Effector CD4-positive, alpha-beta T cell (primary cell): ENCODE measurements at places on chromosomes 13 and 19.

DNA sequence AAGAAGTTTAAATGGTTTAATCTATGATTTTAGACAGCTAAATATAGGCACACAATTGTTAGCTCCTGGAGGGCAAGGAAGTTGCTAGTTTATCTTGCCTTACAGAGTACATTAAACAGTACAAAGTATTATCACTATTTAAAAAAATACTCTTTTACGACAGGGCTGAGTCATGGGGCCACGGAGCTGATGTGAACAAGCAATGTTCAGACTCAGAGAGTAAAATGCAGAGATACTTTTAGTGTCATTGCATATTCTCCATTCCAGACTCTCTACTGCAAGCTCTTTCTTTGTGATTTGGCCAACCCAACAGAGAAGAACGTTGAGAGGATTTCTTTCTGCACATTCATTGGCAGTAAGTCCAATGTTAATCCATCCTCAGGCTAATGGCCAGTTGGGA is 352.4 kb downstream of the SPRY2 start:
- no peak for DNase-seq

DNA sequence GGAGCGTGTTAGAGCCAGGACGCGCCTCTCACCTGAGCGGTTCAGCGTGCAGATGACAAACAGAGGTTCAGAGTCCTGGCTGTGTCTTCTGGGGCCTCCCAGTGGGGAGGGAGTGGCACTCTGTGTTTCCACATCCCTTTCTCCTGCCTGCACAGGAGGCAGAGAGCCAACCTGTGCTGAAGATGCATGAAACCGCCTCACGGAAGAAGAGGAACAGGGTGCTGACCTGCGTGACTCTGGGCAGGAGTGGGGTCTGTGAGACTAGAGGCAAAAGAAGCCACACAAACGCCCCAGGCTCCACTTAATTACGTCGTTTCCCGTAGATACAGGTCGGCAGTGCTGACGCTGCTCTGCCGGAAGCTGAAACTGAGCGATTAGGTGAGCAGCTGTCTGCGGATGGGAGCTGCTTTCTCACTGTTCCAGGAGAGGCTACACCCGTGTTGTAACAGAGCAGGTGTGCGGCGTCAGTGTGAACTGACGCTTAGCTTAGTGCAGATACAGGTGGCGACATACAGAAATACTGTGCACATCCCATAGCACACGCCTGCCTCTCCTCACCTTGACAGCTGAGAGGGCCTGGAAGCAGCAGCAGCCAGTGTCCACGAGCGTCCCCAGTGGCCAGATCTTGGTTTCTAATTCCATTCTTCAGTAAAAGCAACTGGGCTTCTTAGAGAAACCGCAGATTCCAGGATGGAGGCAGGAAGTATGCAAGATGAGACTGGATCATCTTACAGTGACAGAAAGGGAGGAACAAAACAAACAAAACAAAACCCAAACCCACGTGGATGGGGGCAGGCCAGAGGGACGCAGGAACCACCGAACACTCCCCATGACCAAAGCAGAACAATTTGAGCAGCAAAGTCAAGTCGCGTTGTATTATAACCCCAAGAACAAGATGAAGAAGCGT is 37.7 kb upstream of the MCF2L start:
- DNase-seq: no peak

GRCh38 chr13:61466280-61466679 is 50.6 kb upstream of the PCDH20 start:
- no peak for DNase-seq

DNA sequence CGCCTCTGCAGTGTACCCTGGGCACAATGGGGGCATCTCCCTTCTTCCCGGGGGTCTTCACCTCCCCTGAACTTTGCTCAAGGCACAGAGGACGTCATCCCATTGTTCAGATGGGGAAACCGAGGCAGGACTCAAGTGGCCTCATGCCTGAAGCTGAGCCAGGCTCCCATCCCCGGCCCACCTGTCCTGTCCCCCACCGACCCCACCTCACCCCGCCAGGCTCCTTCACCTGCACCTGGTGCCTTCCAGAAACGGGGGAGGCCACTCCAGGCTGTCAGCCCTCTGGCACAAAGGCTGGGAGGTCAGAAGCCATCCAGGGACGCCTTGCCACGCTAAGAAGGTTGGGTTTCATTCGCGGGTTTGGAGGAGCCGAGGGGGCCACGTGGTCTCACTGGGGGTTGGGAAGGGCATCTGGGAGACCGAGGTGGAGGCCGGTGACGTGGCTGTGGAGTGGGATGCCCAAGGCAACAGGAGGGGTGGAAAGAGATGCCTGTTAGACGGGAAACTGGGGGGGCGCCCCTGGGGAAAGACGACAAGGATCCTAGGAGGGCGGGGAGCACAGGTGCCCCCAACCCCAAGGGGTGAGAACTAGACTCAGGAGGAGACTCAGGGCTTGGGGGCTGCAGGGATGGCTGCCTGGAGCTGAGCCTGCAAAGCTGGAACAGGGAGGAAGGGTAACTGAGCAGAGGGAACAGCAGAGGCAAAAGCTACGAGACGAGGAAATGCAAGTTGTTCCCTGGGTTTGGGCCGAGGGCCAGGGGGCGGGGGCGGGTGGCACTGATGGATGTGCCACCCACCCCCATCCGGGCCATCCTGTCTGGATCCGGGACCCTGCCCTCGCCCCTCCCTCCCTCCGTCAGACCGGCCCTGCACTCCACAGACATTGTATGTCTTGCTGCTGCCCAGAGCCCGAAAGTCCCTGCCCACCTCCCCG is 6.0 kb upstream of the TCF3 start:
- DNase-seq: no peak

DNA sequence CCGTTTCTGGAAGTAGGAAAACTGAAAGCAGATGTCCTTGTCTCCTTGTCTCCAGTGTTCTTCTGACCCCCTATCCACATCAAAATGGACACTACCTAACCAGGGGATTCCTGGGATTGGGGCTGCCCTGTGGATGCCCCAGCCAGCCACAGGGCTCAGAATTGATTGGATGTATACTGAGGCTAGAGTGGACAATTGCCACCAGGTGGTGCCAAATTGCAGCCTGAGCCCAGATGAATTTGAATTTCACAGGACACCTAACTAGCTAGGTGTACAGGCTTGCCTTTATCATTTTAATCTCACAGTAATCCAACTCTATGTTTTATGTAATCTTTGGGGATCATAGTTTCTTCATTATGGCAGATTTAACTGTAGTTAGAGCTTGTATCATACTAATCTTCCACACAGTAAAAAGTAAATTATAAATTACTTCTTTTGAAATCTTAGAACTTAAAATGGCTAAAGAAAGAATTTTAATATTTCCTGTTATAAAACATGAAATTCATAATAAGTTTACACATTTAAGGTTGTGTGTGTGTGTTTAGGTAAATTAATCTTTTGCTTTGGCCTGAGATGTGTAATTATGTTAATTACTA is 58.0 kb downstream of the PIBF1 start:
- DNase-seq: no peak

DNA sequence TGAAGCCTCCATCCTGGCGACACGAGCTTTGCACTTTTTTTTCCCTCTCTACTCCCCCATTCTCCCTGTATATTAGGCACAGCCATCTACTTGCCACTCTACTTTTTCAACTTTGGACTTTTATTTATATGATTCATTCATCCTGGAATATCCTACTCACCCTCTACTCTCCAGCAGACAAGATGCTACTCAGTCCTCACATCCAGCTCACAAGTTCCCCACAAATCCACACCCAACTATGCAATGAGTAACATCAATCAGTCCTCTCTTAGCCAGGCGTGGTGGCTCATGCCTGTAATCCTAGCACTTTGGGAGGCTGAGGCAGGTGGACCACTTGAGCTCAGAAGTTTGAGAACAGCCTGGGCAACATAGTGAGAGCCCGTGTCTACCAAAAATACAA is 23.9 kb upstream of the URAD start:
- no peak for DNase-seq

- DNase-seq: no peak
Observed at GRCh38 chr13:33402975-33403374, 117.4 kb upstream of the STARD13 start.

DNA sequence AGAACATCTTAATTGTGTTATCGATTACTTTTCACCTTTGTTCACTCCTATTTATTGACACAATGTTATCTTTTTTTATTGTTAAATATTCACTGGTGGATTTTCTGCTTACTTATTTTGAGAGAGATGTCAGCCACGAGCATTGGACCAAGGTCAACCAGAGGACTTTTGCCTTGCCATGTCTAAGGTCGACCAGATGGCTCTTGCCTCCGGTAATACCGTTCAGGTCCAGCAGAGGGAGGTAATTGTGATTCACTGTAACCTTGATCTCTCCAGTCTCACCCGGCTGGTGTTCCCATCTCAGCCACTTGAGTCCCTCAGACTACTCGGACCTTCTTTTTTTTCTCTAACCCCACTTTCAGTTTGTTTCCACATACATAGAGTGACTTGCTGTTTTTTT is 1438.1 kb downstream of the UQCRFS1 start:
- no peak for DNase-seq

DNA sequence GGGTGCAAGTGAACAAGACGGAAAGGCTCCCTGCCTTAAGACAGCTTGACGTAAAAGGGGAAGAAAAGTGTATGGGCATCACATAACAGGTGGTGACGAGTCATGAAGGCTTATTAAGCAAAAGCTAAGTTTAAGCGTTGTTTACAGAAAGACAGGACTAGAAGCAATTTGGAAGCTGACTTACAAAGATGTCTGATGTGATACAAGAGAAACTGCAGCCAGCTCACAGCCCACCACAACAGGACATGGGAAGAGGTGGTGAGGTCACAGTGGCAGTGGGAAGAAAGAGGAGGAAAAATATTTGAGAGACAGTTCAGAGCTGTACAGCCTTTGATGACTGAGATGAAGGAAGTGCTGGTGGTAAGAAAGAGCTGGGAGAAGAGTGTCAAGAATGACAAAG is 181.6 kb downstream of the KLF12 start:
- DNase-seq: no peak

DNA sequence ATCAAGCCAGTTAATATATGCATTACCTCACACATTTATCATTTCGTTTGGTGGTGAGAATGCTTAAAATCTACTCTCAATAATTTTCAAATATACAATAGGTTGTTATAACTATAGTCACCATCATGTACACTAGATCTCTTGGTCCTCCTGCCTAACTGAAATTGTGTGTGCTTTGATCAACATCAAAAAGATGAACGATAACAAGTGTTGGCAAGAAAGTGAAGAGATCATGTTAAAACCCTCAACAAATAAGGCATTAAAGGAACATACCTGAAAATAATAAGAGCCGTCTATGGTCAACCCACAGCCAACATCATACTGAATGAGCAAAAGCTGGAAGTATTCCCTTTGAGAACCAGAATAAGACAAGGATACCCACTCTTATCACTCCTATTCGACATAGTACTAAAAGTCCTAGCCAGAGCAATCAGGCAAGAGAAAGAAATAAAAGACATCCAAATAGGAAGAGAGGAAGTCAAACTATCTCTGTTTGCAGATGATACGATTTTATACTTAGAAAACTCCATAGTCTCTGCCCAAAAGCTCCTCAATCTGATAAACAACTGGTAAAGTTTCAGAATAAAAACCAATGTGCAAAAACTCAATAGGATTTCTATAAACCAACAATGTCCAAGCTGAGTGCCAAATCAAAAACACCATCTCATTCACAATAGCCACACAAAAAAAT is 27.9 kb upstream of the OR10H1 start:
- DNase-seq: no peak

DNA sequence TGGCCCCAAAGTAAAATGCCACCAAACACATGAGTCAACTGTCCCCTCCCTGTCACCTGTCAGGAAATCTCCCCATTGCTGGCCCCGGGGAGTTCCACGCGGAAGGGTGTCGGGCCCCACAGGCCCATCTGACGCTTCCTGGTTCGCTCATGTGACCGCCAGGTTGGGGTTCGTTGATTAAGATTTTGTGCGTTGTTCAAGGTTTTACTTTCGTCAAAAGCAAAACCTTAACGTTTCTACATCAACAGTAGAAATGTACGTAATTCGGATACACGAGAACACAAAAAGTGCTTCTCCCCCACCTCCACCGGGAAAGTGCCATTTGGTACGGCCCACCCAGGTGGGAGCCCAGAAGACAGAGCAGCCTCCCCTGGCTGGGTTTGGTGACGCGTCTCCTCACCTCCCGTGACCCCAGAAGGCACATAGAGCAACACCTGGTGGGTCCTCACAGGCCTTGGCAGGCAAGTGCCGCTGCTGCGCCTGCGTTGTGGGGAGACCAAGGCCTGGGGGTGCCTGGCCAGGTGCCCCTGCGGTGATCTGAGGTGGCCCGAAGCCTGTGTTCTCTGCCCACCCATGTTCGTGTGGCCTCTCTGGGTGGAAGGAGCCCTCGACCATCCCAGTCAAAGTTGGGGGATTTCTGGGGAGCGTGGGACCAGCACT is 161.6 kb downstream of the KDM4B start:
- peak; percentile 59 for DNase-seq

DNA sequence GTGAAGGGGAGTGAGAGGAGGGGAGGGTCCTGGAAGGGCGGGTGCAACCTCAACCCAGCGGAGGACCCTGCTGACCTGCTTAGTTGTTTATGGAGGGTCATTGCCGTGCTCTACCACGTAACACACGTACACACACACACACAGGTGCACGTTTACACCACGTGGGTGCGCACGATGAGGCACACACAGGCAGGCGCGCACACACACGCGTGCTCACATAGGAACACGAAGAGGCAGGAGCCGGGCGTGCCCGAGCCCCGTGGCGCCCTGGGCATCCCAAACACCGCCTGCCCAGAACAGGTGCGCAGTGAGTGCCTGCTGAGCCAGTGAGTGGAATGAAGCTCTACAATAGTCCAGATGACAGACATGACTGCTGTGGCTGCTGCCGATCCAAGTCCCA is 11.2 kb upstream of the MADCAM1 start:
- DNase-seq: no peak

DNA sequence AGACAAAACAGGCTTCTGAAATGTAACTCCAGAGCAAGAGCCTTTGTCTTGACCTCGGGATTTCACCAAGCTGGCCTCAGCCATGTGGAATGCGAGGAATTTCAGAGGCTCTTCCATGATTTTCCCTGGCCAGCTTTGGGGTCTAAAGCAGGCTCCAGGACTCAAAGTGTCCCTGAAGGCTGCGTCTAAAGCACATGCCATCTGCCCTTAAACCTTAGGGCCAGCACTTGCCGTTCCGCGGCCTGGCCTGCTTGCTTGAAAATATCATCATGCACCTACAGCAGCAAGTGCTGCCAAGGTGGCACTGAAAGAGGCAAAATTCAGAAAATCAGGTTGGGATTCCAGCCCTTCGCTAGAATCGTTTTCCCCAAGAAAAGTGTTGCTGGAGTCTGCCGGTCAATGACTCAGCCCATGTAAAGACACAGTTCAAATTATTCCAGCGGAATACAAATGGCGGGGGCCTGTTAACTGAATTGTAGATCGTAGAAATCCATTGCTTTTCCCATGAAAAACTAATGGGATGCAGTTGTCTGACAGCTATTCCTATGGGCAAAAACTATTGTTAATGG is 105.7 kb upstream of the RAP2A start:
- no peak for DNase-seq

DNA sequence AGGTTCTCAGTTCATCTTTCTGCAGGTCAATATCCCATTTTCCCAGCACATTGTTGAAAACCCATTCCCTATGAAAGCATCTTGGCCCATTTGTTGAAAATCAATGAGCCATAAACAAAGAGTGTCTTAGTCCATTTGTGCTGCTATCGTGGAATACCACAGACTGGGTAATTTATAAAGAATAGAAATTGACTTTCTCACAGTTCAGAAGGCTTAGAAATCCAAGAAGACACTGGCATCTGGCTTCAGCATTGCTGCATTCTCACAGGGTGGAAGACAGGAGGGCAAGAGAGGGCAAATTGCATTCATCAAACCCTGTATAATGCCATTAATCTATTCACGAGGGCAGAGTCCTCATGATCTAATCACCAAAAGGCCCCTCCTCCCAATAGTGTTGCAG is 34.1 kb downstream of the ZNF823 start:
- DNase-seq: no peak

- no peak for DNase-seq
Observed at GRCh38 chr13:77919921-77920294, 1.3 kb upstream of the EDNRB start.

GRCh38 chr13:112752711-112753541 is 63.1 kb downstream of the ATP11A start:
- no peak for DNase-seq
